ENCODE measurements at places on chromosomes 12 and 14.

GRCh38 chr12:52182898-52183543, 8.8 kb downstream of the KRT80 start:
- DNase-seq: no peak

DNA sequence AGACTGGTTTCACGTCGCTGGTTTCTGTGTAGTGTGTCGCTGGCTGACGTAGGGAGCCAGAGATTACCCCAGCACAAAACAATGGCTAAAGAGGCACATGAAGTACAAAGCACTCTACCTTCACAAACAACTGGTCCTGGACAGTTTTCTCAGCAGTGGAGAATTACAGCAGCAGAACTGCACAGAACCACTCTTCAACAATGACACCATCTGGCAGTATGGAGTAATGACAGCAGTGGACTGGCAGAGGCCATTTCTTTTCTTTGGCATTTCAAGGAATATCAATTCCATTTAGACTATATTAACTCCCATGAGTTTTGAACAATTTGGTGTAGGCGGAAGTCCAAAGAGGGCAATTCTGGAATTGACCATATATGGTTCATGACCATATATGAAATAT, 1074.1 kb downstream of the AACS start:
- DNase-seq: no peak

DNA sequence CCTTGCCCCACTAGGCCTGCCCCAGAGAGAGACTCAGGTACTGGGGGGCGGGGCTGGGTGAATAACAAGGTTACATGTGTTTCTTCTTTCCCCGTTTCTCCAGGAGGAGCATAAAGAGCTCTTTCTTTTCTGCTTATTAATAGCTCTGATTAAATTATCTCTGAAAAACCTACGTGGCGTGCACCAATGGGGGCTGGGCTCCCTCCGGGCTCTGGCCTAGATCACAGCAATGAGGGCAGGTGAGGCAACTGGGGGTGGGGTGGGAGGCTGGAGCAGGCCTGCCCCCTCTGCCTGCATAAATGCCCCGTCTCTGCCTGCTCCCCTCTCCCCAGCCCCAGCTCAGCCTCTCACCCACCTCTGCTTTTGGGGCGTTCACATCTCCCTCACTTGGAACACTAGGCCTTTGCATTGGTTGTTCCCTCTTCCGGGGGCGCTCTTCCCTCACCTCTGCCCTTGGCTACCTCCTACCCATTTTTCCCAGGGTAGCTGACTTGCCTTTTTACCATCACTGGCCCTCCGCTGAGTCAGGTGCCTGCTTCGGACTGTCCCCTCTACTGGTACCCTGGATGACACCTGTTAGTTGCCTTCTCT, 4.1 kb upstream of the FAM222A start:
- DNase-seq: no peak

- DNase-seq: no peak
Measured at GRCh38 chr12:64186789-64187188, 35.3 kb downstream of the KICS2 start.

DNA sequence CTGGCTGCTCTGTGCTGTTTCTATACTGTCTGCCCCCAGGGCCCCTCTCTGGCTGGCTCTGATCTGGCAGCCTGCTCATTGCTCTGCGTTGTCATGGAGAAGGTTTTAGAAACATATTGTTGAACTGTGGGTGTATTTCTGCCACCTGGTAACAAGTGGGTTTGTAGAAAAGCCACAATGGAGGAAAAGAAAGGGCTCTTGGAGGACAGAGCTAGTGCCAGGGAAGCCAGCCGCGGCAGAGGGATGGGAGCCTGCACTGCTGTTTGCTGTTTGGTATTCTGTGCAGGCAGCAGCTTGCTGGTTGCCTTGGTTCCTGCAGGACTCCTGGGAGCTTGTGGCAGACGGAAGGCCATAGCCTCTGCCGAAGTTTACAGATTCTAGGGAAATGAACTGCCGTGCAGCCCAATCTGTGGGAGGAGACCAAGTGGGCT, 15.1 kb downstream of the CCDC177 start:
- peak; percentile 89 for DNase-seq

DNA sequence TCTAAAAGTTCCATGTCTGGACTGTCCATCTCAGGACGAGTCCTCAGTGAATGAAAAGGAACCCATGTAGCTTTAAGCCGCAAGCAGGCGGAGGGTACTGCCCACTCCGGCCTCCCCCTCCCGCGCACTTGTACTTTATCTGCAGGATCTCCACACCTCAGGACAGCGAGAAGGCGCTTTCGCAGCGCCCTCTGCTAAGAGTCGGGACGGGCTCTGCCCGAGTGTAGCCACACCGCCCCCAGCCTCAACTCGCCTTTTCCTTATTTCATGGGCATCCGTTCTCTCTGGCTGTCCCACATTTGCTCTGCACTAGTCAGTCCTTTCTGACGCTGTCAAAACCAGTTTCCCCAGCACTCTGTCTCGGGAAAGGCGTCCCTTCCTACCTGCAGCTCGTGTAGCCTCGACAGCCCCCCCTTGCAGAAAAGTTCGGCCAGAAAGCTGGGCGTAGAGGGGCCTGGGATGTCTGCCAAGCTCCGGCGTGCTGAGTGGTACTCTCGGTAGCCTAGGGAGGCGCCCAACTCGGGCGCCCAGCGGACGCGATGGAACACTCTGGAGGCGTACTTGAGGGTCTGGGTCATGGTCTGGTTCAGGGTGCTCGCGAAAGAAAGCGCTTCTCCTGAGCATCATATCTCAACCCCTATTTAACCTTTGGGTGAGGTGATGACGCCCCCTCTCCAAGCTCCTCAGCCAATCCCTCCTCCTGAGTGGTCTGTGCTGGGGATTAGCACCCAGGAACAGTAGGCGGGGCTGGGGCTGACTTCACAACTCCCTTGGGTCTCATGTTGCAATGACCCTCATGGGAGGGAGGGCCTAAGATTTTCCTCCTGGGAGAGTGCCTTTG, at the start of gene CYP27B1:
Gene CYP27B1 (minus strand): TSS at position 615 of the 841 bp plus-strand sequence. CDS start 37 bp downstream, at position 578.
- DNase-seq: no peak

- peak; percentile 57 for DNase-seq
Measured at GRCh38 chr12:64098709-64099354, 123.3 kb downstream of the KICS2 start.

DNA sequence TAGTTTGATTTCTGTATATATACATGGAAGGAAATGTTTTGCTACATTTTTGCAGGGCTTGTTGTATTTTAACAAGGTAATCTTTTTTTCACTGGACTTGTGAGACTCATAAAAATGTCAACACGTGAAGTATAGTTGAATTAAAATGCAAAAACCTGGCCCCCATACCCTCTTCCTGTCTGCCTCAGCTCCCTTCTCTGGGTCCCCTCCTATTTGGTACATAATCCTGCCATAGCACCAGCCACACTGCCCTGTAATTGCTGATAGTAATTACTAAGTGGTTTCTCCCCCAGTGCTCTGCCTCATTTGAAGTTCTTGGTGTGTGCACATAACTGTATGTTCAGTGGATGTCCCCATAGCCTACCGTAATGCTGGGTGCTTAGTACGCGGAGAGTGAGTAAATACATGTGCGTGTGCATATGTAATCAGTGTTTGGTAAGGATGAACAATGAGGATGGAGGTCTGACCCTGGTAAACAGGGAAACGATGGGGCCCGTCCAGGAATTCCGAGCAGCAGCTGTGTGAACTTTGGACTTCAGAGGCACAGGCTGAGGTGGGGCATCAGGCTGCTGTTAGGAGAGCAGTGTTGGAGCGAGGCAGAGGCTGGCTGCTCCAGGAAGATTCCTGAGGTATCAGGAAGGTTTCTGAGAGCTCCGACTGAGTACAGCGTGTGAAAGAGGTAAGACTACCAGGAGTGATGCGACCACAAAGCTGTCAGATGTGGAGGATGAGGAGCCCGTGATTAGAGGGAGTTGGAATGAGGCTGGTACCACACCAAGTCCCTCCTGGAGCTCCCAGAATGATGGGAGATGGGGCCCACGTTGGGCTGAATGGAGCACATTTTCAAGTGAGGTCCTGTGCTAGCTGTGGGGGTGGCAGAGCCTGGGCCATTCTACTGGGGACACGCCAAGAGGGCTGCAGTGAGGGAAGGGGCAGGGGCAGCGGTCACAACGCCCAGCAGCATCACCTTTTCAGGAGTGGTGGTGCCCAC, 106.8 kb downstream of the PELI2 start:
- DNase-seq: no peak

- no peak for DNase-seq
Measured at GRCh38 chr14:45252366-45253069, 484 bp downstream of the MIS18BP1 start.

DNA sequence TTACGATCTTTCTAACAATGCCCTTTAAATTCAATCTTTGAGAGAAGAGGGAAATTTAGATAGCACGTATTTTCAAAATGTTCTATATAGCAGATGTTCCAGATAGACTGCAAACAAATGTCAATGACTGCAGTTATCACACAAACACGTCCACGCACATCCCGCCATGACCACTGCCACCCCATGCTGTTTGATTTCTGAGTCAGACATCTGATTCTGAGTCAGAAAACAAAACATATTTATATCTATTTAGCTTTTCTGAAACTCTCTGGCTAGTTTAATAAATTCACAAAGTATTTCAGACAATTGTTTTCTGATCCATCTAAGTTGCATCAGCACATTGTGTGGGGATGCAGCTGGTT, 105.9 kb upstream of the BCAT1 start:
- DNase-seq: no peak

DNA sequence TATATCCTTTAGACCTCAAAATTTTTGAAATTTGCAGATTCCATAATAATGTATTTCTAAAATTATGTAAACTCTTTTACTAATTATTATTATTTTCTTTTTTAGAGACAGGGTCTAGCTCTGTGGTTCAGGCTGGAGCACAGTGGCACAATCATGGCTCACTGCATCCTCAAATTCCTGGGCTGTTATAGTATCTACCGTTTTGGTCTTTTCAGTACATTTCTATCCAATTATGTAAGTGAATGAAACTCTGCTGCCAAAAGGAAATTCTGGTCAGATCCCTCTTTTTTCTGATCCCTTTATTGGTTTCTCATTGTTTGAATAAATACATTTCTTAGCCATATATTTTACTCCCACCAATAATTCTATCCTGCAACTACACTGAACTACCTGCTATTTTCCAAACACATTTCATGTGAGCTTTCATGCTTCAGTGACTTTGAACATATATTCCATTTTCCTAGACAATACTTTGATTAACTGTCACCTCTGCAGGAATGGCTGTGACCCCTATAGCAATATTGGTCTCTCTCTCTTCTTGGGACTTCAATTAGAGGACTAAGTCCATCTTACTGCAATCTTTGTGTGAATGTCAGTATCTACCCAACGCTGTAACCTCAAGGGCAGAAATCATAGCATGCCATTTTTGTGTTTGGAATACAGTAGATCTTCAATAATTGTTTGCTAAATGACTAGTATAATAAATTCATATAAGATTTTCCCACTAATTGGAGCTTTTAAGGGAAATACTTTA, 183.2 kb downstream of the NTS start:
- DNase-seq: no peak

GRCh38 chr14:100384819-100385813, 62.0 kb downstream of the SLC25A47 start:
- DNase-seq: no peak

- no peak for DNase-seq
Measured at GRCh38 chr12:101493556-101493955, 18.4 kb downstream of the SPIC start.

DNA sequence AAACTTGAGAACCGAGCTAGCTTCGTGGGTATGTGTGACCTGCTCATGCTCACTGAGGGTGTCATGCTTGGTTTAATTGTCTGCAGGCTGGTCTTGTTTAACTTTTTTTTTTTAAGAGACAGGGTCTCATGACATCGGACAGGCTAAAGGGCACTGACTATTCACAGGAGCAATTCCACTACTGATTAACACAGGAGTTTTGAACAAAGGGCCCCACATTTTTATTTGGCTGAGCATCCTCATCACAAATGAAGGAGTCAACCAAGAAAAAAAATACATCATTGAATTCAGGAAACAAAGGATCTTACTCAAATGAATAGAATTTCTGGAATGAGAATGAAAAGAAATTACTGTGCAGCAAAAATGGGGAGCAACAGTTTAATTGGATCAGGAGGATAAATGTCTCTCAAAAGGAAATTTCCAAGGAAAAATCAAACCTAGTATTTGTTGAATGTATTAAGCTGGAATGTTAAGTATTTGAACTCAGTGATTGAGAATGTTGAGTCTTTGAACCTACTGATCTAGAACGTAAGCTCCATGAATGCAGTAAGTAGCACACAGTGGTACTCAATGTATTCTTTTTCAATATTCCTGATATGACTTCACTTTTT, 20.8 kb upstream of the PYROXD1 start:
- no peak for DNase-seq

All from spinal cord (tissue), 10 donors.